ENCODE measurements at places on chromosomes 7 and 10.

DNA sequence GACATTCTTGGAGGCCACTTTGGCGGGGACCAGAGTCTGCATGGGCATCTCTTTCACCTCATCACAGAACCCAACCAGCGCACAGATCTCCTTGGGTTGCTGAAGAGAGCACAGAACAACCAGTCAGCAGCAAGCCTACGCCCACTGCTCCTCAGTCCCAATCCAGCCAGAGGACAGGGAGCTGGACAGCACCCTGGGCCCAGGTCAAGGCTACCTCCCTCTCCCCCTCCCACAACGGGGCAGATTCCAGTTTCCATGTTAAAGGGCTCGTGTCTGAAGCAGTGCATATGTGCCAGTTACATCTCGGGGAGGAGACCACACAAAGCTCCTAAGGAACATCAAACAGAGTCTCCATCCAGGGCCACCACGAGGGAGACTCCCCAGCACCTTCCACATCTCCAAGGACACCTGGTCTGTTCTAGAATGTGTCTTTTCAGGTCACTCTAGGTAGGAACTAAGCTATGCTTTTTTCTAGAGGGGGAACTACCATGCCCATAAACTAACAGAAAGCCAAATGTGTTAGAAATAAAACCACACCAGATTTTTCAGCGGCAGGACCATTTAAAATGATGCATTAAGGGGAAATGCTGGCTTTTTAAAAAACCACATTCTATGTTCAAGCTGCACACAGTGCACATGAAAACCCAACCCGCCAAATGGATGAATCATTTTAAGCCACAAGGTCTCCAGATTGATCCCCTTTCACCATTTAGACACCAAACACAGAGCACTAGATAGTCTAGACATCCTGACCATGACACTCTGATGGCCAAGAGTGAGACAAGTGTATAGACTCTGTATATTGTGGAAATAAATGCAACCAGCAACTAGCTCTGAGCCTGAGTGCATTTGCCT is 28.9 kb downstream of the PSAP start:
- no peak for DNase-seq

DNA sequence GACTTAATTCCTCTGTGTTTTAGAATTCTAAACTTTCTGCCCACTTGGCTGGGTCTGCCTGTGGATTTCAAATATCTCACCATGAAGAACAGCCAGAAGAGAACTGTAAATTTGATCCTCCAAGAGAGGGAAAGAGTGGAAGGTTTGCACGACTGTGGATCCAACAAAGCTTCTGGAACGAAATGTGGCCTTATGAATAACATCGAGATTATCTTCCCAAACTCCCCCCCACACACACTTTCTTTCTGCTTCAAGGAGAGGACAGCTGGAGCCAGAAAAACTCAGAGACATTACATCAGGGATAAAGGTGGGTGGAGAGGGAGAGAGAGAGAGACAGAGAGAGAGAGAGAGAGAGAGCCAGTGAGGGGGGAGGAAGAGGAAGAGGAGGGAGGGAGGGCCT is 570.1 kb upstream of the MGMT start:
- DNase-seq: no peak

GRCh38 chr10:114265392-114266053 is 26.5 kb downstream of the VWA2 start:
- DNase-seq: no peak

- DNase-seq: no peak
These were observed 1.6 kb downstream of the DENND11 start for GRCh38 chr7:141700296-141700847.

DNA sequence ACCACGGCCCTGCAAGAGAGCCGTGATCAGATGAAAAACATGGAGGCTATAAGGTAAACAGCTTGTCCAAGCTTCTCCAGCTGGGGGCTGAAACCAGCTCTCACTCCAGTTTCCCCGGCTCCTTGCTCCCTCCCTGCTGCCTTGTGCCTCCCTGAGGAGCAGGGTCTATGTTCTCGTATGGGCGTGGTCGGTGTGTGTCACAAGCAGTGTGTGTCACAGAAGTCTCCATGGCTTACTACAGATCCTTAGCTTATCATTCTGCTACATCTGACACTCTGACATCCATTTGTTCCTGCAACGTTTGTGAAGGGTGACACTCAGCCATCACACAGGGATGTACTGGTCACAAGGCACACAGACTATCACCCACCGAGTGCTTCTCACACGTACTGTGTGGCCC is 54.6 kb downstream of the CSGALNACT2 start:
- DNase-seq: no peak

DNA sequence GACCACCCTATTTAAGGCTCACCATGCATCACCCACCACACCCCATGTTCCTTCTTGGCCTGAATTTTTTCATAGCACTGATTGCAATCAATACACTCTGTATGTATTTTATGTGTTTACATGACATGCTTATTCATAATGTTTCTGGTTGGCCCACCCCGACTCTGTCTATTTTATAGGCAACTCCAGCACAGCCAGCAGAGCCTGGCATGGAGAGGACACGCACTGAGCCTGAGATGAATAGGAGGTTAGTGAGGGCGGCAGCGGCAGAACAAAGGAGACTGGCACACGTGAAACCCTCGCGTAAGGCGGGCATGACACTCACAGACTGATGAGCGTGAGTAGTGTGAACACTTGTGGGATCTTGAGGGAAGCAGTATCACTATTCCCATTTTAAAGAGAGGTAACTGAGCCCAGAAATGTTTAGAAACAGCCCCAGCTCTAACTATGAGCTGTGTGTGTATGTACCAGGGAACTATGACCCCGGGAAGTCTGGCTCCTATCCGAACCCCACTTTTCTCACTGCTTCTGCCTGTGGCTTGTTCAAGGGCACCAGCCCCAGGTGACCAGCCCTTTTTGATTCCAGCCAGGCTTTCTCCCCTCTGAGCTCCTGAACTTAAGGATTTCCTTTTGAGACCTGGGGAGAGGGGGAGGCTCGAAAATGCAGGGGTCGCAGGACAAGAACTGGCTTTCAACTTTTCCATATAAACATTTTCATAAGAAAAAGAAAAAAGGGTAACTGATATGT is 113.3 kb downstream of the ARHGAP22 start:
- no peak for DNase-seq

GRCh38 chr7:140899883-140900282 is 24.8 kb downstream of the BRAF start:
- no peak for DNase-seq

GRCh38 chr10:71700731-71701368 is 18.7 kb downstream of the C10orf105 start:
- no peak for DNase-seq

- DNase-seq: no peak
These were observed 56.9 kb upstream of the NPY start for GRCh38 chr7:24227068-24227467.

GRCh38 chr7:114889646-114890285 is 32.1 kb upstream of the MDFIC start:
- peak; percentile 11 for DNase-seq

- DNase-seq: no peak
These were observed 339.9 kb downstream of the CCSER2 start for GRCh38 chr10:84668186-84668763.

GRCh38 chr10:11663763-11664555 is 52.5 kb upstream of the USP6NL start:
- DNase-seq: no peak

DNA sequence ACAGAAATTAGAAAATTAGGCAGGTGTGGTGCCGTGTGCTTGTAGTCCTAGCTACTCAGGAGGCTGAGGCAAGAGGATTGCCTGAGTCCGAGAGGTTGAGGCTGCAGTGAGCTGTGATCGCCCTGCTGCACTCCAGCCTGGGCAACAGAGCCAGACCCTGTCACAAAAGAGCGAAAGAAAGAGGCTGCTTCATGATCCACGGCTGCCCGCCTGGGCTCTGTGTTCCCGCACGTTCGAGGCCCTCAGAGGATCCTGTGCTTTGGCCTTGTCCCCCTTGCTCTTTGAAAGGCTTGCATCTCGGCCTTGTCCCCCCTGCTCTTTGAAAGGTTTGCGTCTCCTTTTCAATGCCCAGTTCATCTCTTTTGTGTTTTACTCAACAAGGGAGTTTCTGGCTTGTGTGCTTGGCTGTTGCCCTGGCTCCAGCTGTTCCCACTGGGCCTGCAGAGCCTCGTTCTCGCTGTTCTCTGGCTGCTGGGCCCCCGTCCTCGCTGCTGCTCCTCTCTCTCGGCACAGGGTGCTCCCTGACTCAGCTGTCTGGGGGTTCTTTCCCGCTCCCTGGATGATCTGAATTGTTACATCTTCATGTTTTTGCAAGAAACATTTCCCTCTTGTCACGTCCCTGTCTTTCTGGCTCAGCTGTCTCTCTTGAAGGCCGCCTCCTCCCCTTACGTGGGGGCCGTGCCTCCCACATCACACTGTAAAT is 45.1 kb upstream of the INPP5A start:
- DNase-seq: no peak

DNA sequence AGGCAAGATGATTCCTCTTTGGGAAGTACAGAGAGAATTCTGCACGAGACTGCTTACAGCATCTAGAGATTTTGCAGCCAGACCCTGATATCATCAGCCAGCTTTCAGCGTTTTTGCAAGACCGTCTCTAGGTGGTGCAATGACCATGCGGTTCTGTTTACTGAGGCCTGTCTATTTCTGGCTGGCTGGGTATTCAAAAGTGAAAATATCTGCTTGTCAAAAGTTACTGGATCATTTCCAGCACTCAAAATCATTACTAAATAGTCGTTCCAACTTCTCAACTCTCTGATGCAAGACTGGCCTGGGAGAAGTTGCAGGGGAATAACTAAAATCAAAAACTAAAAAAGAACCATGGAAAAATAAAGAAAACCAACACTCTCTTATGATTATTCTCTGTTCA is 240.1 kb downstream of the ELMO1 start:
- DNase-seq: peak; percentile 55

GRCh38 chr7:158015403-158016179 is 572.0 kb downstream of the PTPRN2 start:
- no peak for DNase-seq

DNA sequence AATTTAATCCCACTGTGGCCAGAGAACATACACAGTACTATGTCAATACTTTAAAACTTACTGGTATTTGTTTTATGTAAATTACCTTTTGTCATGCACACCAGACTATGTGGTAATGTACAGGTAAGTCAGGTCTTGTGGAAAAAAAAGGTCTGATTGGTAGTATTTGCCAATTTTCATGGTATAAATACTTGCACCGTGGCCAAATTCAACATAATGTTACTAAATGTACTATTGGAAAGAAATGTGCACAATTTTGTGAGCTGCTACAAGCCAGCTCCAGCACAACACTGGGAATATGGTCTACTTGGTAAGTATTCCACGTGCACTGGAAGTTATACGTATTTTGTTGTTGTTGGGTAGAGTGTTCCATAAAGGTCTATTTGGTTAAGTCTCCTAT is 392.5 kb downstream of the RPS24 start:
- no peak for DNase-seq

DNA sequence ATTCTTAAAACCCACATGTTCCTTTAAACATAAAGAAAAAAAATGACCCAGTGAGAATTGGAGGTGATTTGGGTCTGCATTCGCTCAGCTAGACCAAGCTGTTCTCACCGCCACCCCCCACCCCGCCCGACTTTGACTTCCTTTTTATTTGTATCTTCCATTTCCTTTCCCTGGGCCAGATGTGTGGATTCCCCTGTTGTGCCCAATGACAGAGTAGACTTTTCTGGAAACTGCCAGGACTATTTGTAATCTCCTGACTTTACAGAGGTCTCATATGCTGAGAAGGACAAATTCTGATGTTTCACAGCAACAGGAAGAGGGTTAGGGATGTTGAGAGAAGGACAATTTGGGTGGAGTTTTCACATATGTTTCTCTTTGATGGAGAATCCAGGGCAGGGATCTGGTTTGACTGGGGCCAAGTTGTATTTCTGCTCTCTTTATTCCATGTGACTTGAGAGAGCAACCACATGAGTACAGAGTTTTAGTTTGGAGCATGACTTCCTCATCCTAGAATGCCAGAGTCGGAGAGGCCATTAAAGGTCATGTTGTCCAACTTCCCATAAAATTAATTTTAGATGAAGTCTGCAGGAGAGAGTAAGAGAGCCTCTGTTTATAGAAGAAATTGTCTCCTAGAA is 1023.2 kb downstream of the LRMDA start:
- DNase-seq: no peak

DNA sequence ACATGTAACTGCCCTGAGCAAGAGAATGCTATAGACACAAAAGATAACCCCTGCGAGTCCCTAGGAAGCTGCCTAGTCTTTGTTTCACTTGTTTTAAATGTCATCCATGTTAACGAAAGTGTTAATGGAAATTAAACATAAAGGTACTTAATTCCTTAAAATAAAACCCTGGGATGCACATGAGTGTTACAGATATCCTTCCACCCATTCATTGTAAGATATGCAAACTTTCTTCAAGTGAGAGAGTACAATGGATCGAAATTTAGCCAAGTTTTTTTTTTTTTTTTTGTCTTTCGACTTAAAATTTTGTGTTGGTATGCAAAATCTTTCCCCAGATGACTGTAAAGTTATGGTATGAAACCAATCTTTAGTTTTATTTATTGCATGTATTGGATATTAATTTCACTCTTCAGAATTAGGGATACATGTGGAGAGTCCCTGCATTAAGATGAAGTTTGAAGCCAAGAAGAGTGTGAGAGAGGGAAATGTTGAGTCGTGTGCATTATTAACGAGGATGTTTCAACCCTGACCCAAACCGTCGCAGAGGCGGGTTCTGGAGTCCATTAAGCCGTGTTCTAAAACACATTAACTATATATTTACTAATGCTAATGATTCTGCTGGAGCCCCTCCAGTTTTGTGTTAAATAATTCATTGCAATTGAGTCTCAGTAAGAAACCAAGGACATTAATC is 1.6 kb downstream of the CDK14 start:
- no peak for DNase-seq

GRCh38 chr10:58697691-58698090 is 185.0 kb downstream of the BICC1 start:
- DNase-seq: no peak

GRCh38 chr7:64908358-64908757 is 5.3 kb downstream of the ZNF273 start:
- DNase-seq: no peak

- DNase-seq: no peak
These were observed 21.2 kb downstream of the ASB15 start for GRCh38 chr7:123622660-123623386.

- no peak for DNase-seq
These were observed 3.9 kb downstream of the FAM241B start for GRCh38 chr10:69633673-69634635.

GRCh38 chr10:105658696-105659095 is 1017.6 kb downstream of the SORCS3 start:
- DNase-seq: no peak

DNA sequence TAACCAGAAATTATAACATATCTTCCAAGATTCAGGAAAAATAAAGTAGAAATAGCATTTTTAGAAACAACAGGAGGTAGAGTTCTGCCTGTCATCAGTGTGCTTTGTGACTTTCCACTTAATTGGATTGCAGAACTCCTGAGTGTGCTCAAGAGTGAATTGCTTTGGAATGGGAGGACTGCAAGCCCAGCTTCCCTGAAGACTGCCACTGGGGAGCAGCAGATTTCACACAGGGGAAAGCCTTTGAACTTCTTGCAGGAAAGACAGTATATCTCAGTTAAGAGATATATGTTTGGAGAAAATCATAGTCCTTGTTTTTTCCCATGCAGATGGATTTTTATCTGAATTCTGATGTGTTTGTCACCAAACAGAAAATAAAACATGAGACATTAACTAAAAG is 124.5 kb downstream of the TMEM168 start:
- DNase-seq: no peak

All from CD4-positive, alpha-beta T cell treated with Interleukin-17A for 4 hours (primary cell).